ENCODE measurements at places on chromosomes 5 and 9. TPM values are rescaled to one million over a fixed set of nuclear protein-coding genes. Genes with fewer than 3 reads are reported as not detected.

The C9 gene
- 0.44 TPM for total RNA-seq

The AJM1 gene
- 1.6 TPM for total RNA-seq

- DNase-seq = no peak
Measured at GRCh38 chr9:8857068-8857925, 1057.7 kb upstream of the DMAC1 start.

DNA sequence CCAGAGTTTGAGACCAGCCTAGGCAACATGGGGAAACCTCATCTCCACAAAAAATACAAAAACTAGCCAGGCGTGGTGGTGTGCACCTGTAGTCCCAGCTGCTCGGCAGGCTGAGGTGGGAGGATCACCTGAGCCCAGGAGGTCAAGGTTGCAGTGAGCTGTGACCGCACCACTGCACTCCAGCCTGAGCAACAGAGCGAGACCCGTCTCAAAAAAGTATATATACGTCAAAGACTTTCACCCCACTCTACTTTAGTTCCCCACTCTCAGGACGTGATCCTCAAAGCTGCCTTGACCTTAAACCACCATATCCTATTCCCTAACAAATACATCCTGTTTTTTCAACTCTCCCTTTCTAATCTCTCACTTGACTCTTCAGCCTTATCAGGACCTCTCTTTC lies 41.0 kb downstream of the PCDHGC5 start:
- DNase-seq = no peak

- DNase-seq = no peak
Measured at GRCh38 chr5:68279984-68280383, 64.4 kb downstream of the PIK3R1 start.
